ENCODE measurements at places on chromosomes 3 and 15.

GRCh38 chr15:67199391-67199790 is 55.1 kb downstream of the AAGAB start:
- no peak for DNase-seq

GRCh38 chr15:54789376-54789775 is 407.4 kb downstream of the RSL24D1 start:
- DNase-seq = no peak

DNA sequence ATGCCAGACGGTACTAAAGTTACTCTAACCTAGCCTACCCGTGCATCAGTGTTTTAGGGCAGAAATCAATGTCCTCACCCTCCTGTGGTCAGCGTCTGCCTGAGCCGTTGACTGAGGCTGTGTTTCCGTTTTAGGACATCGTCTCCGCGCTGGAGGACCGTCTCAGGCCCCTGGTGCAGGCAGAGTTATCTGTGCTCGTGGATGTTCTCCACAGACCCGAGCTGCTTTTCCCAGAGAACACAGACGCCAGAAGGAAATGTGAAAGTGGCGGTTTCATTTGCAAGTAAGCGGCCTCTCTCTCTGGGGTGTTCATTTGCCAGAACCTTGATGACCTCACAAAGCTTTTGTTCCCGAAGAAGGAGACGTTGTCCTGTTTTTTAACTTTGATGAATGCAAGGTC is 217.0 kb downstream of the ITPR1 start:
- no peak for DNase-seq

DNA sequence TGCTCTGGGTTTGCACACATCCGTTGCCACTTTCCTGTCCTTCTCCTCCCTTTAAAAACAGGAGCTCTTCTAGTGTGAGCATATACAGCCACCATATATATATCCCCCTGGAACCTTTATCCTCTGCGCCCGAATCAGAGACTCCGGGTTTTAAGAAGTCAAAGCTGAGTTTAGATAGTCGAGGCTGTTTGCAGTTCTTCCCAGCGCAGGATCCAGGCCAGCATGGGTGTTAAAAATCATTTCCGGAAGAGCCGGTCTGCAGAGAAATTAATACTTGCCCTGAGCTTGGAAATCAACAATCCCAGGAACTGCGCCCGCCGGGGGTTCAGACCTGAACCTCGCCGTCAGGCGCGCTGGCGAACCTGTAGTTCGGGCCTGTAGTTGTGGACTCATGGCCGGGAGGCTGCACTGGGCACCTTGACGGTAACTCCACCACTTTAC is 2.3 kb downstream of the SHOX2 start:
- no peak for DNase-seq

- DNase-seq = no peak
Observed at GRCh38 chr15:57479005-57479404, 102.7 kb downstream of the CGNL1 start.

DNA sequence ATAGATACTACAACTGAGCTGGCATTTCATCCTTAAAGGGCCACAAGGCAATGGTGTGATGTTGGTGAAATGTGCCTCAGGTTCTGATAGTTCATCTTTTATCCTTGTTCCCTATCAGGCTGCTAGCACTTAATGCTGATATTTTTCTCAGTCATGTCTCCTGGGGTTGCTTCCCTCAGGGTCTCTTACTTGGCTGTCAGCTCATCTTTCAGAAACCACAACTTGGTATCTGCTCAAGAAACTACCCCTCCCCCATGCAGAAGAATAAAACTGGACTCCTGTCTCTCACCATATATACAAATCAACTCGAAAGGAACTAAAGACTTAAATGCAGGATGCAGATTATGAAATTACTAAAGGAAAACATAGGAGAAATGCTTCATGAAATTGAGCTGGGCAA is 308.1 kb downstream of the CHST2 start:
- no peak for DNase-seq

- no peak for DNase-seq
Observed at GRCh38 chr3:179503640-179504039, 52.4 kb upstream of the GNB4 start.

DNA sequence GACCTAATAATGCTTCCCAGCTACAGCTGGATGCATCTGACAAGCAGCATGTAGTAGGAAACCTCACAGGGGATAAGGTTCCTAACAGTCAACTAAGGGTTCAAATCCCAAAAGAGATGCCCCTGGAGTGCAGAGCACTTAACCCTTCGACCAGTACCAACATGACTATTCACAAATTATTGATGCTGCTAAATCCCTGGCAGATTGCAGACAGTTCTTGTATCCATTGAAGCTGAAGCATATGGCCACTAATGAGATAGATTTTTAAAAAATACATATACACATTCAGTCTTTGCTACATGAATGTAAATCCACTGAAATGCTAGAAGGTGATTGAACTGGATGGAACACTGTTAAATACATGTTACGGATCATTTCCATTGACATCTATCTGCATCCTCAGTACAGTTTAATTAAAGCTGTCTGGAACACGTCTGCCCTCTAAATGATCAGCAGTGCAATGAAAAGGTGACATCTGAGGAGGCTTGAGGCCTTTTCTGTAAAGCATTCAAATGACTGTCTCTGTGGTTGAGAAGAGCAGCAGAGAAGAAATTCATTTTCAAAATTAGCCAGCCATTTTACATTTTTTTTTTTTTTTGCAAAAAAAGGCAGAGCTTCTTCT is 19.5 kb upstream of the NANOGP8 start:
- no peak for DNase-seq

DNA sequence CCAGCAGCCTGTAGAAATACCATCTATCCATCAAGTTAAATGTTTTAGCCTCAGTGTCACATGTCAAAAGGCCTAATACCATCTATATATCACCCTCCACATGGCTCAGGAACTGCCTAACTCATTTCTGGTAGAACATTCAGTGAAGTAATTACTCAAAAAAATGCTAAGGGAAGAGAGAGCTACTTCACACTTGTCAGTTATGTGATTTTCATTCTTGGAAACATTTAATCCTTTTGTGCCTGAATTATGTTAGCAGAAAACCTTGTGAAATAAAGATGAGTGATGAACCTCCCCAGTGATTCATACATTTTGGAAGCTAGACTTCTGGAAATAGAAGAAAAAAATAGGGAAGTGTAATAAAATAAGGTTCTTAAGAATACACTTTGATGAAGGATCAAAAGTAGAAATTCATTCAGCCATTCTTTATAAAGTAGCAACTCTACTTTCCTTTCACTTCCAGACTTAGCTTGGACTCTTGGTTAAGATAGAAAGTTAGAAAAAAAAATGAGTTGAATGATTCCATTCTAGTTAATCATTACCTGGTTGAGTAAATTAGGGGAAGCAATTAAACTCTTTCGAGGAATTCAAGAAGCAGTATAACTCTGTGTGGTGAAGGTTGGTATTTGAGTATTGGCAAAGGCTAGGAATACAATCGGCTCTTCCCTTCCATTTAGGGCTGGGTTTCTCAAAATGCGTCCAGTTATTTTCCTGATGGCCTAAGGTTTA is 3.6 kb downstream of the OTOL1 start:
- DNase-seq = no peak

DNA sequence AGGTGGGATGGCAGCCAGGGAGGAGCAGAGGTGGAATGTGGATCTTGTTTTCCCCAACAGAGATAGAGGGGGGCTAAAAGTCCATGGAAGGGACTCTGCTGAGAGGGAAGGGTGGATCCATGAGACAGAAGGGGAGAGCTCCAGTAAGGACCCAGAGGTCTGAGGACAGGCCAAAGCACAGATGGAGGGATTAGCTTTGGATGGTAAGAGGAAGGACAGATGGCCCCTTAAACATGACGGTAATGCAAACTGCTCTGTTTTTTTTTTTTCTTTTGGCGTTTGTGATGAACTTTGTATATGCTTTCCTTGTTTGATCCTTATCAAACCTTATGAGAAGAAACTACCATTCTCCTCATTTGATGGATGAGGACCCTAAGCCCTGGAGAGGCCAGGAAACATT is 96.2 kb downstream of the IGF1R start:
- no peak for DNase-seq

- DNase-seq = no peak
Observed at GRCh38 chr3:127458696-127459604, 131.6 kb downstream of the TPRA1 start.

DNA sequence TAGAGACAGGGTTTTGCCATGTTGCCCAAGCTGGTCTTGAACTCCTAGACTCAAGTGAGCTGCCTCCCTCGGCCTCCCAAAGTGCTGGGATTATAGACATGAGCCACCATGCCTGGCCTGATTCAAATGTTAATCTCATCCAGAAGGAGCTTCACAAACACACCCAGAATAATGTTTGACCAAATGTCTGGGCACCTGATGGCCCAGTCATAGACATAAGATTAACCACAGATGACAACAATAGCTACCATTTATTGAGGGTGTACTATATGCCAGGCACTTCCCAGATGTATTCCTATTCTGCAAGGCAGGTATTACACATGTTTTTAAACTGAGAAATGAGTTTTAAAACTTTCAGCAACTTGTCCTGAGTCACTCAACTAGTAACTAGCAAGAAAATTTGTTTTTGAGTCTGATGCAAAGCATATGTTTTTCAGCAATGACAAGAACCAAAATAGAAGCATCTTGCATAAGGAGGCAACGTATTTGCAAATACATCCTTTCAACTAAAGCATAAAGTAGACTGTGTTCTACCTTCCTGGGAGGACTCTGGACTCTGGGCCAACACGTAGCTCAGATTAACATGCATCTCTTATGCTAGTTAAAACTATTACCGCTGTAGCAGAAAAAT is 8.1 kb upstream of the SPG21 start:
- DNase-seq = no peak

GRCh38 chr3:182692021-182692420 is 101.3 kb upstream of the ATP11B start:
- no peak for DNase-seq

- no peak for DNase-seq
Observed at GRCh38 chr15:49984436-49984835, 134.6 kb downstream of the ATP8B4 start.

DNA sequence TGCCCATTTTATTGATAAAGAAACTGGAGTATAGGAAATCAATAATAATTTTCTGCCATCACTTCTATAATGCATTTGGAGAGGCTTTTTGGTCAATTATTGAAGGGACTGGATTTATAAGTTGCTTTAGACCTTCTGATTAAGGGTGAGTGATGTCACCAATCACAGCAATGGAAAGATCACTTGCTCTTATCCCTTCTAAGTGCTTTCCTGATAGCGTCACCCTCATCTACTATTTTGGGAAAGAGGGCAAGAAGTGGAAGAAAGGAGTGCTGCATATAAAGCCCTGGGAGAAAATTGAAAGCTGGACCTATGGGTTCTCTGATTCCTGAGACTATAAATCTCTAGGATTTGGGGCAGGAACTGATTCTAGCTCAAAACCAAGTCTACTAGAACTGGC is 771.3 kb downstream of the AGBL1 start:
- DNase-seq = no peak

GRCh38 chr3:8529738-8530525 is 28.3 kb downstream of the LMCD1 start:
- DNase-seq = no peak

GRCh38 chr3:134249296-134249841 is 1.3 kb downstream of the RYK start:
- no peak for DNase-seq

DNA sequence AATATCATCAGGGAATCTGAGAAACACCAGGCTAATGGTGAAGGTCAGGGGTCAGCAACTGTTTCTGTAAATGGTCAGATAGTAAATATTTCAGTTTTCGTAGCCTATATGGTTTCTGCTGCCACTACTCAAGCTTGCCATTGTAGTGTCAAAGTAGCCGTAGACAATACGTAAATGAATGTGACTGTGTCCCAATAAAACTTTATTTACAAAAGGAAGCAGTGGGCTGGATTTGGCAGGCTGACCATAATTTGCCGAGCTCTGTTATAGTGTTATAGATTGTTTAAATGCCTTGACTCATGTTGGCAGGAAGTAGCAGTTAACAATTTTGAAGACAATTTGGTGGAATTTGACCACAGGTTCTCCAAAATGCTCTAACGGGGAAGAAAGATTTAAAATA is 548.2 kb downstream of the FOXP1 start:
- no peak for DNase-seq

- no peak for DNase-seq
Observed at GRCh38 chr15:80892414-80892813, 97.2 kb downstream of the MESD start.

DNA sequence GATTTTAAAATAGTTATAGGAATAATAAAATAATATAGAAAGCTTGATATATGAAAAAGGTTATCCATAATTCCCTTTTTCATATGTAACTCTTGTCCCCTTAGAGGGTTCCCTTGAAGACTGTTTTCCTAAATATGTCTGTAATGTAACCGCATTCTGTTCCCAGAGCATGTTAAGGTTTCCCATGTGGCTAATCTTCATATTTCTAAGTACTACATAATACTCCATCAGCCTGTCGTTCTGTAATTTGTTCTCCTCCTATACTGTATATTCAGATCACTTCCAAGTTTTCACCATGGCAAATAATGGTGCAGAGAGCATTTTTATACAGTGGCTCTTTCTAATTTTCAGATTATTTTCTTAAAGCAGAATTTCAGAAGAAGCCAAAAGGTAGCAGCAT is 6.7 kb downstream of the NMNAT3 start:
- no peak for DNase-seq

GRCh38 chr3:173439004-173439403 is 41.5 kb downstream of the NLGN1 start:
- no peak for DNase-seq

DNA sequence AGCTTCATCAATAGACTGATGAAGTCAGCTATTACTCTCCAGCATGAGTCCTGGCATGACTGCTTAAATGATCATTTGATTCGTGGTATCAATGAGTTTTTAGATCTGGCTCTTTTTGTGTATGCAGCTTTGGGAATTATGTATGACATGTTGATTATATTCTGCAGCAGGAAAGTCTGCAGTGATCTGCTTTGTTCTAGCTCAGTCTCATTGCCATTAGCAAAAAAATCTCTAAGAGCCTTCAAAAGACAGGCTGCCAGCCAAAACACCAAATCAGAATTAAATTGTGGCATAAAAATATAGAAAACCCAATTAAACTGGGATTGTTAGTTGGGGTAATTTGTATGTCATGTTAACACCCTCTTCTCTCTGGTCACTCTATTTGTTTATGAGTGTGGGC is 1021.0 kb upstream of the SEMA6D start:
- DNase-seq = no peak

DNA sequence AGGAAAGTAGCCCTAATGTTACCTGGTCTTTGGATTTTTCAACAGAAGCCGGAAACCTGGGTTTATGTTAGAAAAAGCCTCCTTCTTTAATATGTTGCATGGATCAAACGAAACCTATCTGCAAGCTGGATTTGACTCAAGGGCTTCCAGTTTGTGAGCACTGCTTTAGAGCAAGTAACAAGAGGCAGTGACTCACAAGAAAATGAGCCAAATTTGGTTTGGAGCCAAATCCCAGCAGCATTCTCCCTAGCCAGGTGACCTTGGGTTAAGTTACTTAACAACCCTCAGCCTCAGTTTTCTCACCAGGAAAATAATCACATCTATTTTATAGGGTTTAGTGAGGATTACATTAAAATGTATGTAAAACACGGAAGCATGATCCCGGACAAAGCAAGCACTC is 215.2 kb upstream of the PRICKLE2 start:
- no peak for DNase-seq

- no peak for DNase-seq
Observed at GRCh38 chr15:91192690-91193377, 92.8 kb downstream of the SV2B start.

All from esophagus squamous epithelium (tissue), 5 donors.